ENCODE measurements at places on chromosomes 6 and 20.

DNA sequence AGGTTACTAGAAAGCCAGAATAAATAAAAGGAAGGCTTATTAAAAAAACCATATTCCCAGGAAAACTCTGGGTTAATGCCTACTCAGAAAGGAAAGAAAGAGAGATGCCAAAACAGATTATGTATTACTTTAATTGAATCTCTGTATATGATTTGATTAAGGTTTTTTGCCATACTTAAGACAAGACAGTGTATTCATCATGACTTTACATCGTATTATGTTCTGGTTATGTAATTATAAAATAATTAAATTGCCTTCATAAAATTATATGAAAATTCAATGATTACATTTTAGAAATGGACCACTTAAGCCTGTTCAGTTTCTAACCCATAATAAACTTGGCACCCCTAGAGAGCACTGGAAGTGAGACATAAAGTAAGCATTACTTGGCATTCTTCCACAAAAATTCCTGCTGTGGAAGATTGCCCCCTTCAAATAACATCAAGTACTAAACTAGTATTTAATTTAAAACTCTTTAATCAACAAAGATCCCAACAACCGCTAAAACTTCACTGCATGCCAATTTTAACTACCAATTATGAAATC, 20.8 kb upstream of the IBTK start:
- DNase-seq = no peak

- no peak for DNase-seq
Observed at GRCh38 chr6:157079771-157080170, 243.5 kb downstream of the TMEM242 start.

DNA sequence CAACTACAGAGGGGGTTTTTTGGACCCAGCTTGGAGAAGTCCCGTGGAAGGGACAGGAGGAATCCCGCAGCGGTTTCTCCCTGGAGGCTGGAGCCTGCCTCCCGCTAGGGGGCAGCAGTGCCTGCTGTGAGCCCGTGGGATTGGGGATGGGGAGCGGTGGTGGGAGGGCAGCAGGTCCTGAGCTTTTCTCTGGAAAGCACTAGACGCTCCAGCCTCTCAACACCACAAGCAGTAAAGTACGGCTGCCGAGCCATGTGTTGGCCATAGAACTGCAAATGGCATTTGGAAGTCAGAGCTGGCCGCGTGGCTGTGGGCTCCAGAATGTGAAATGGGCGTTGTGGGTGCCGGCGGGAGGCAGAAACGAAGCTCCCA, 47.8 kb downstream of the GMPR start:
- DNase-seq = peak; percentile 14

- no peak for DNase-seq
Observed at GRCh38 chr6:148745926-148746325, 904 bp upstream of the UST start.

Measured in inflammatory macrophage treated with lipopolysaccharide for 1 hour (primary cell).